ENCODE measurements at places on chromosomes 12 and 14. TPM values are rescaled to one million over a fixed set of nuclear protein-coding genes. Genes with fewer than 3 reads are reported as not detected.
A peak's percentile ranks its signal among the peaks of the same experiment; 100 is the strongest.

Gene TGM1
- 0.86 TPM for total RNA-seq

DNA sequence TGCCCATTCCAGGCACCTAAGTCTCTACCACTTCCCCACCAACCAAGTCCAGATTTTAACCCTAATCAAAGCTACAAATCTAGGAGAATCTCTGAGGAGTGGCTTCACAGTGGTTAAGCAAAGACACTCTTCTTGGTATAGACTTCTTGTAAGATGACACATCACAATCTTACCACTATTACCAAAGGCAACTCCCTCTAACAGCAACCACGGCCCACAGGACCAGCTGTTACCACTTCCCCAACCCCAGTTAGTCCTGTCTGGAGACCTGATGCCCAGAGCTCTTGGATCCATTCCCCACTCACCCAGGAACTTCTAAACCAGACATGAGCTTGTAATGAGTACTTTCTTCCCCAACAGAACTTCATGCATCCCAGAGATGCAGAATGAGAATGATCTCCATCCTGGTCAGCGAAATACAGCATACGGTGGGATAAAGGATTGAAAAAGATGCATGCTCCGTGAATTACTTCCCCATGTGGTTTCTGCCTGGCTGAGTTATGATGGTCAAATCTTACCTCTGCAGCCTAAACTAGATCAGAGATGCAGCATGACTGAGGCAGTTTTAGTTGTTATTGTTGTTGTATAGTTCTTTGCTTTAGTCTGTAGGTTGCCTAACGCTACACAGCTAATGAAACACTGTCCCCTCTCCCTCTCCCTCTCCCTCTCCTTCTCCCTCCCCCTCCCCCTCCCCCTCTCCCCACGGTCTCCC, 87.7 kb upstream of the FOXN3 start:
- peak; percentile 60 for DNase-seq

DNA sequence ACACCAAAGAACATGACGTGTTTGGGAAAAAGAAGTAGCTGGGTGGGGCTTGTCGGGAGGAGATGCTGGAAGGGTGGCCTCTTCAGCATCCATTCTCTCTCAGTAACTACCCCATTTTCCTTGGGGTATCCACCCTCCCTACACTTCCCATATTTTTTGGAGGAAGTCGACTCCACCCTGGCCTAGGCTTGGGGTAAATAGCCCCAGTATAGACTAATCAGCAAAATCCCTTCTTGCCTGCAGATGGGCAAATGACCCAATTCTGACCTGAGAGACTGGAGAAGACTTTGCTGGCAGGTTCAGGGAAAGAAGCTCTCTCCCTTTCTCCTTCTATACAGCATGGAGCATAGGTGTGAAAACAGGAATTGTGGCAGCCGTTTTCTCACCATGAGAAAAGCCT, 28.5 kb upstream of the JDP2 start:
- DNase-seq = no peak

- DNase-seq = peak; percentile 85
Measured at GRCh38 chr12:88241862-88242570, 99.9 kb downstream of the TMTC3 start.

All from MG63 (cell line).